ENCODE measurements at places on chromosomes 4 and X. TPM values are rescaled to one million over a fixed set of nuclear protein-coding genes. Genes with fewer than 3 reads are reported as not detected.

DNA sequence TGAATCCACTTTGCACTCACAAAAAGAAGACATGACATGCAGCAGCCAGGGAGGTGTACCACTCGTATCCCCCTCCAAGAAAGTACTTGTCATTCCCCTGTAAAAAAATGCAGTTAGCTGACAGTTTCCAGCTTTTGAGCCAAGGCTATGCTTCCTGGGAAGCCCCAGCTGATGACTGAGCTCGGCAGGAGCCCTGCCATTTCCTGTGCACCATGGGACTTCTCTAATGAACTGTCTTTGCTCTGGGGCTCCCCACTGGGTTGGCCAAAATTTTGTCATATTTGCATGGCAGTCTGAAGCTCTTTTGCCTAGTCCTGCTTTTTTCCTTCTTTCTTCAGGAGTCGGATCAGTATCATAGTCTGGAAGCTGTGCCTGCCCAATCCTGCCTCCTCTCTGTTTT is 104.5 kb upstream of the MAOA start:
- no peak for DNase-seq

DNA sequence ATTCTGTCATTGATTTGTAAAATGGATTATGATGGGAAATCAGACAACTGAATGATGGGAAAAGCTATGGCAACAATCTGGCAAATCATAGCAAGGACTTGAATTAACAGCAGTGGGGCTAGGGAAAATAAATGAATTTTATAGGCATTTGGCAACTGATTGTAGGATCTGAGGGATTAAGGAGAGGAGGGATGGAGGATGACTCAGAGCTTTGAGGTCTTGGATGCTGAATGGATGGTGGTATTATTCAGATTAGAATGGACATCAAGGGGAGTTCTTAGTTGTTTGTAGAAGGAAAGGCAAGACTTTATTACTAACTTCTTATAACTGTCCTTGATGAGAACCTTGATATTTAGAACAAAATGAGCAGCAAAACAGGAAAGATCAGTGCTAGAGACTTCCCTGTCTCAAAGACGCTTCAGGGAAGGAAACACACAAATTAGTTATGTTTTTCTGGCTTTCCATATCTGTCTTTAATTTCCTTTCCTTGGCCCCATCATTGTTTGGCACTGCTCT is 51.4 kb upstream of the HHIP start:
- no peak for DNase-seq

DNA sequence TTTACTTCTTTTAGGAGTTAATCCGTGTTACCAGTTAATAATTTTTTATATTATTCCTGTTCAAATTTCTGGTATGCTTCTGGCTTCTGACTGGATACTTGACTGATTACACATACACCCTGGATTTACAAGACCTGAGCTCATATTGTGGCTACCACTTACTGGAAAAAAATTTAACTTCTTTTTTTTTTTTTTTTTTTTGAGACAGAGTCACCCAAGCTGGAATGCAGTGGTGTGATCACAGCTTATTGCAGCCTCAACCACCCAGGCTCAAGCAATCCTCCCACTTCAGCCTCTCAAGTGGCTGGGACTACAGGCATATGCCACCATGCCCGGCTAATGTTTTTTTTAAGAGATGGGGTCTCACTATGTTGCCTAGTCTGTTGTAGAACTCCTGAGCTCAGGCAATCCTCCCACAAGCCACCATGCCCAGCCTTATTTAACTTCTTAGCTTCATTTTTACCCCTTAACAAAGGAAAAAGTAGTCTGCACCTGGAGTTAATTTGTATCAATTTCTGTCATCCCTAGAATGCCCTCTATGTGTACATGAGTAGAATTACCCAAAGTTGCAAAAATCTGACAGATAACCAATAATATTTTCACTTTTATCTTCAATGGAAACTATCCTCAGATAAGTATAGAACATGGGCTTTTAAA is 50.3 kb downstream of the TMEM165 start:
- no peak for DNase-seq

DNA sequence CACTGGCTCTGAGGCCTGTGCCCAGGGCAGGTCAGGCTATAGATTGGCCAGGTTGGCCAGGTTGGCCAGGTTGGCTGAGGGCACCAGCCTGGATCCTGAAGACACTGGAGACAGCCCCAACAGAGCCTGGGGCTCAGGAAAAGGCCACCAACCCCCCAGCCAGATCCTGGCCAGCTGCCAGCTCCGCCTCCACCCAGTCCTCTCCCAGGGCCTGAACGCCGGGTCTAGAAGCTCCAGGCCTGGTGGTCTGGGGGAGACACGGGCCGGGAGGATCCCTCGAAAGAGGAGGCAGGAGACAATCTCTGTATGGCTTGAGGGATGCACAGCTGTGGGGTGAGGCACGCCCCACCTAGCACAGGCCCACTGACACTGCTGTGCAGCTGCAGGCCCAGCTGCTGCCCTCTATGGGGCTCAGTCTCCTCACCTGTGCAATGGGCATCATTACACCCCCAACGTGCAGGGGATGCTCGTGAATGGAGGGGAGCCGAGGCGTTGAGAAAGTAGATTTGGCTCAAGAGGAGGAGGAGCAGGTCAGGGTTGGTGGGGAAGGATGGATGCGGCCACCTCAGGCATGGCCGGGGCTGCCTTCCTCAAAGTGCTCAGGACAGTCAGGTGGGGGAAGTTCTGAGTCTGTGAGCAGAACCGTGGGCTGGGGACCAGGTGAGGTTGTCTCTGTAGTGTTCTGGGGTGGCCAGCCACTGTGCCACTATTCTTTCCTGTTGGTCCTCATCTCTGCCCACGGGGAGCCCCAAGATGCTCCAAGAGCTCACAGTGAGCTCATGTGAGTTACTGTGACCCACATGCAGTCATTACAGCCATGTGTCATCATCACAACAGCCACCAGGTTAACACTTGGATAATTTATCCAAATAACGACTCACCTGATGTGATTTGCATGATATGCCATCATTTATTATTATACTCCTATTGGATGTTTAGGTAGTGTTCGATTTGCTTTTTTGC is 10.8 kb upstream of the GAGE10 start:
- no peak for DNase-seq

FOXR2 gene
- not detected for total RNA-seq

GRCh38 chr4:11098461-11098860 is 330.2 kb downstream of the HS3ST1 start:
- no peak for DNase-seq

DNA sequence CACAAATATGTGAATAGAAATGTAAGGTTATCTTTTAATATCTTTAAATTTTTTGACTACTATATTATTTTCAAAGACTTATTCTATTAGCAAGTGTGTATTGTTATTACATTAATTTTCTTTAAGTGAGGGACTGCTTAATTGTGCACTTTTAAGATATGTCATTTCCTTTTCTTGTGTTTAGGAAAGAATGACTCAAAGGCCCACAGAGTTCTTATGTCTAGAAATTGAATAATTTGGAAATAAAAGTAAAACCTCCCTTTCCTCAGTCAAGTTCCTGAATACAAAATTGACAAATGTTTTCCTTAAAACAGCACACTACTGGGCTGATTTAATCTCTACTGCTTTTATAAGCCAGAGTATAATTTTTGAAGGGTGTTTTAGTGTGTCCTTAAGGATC is 169.7 kb downstream of the TMEM47 start:
- no peak for DNase-seq

DNA sequence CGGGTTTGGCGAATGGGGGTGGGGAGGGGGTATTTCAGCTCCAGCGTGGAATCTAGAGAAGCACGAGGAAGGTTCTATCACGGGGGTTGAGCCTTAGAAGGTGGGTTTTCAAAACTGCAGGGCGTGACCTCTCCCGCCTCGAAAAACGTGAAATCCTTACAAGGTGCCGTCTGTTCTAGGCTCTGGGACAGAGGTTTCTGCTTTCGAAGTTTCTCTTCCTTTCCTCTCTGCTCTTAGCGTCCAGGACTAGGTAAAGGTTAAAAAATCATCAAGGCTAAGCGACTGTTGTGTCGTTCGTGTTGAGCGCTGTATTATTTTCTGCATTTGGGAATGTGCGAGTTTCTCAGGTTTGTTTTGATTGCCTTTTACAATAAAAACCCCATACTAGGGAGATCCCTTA is 1.1 kb downstream of the FHL1 start:
- no peak for DNase-seq

TMPRSS11F gene
- not detected for total RNA-seq

GRCh38 chrX:87525771-87526229 is 8.2 kb downstream of the KLHL4 start:
- DNase-seq = no peak

DNA sequence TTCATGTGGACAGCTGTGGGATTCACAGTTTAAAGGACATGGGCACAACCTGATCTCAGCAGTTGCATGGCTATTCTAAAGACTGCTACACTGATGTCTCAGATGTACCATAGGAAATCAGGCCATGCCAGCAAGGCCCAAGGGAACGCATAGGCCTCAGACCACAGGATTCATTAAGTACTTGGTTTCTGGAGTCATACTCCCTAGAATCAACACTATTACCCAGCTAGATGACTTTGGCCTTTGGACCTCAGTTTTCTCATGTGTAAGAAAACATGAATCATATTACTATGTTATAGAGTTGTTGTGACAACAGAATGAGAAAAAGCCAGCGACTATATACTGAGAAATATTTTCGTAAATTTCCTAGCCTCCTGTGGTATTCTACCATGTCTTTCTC is 67.9 kb downstream of the NHS start:
- no peak for DNase-seq

DNA sequence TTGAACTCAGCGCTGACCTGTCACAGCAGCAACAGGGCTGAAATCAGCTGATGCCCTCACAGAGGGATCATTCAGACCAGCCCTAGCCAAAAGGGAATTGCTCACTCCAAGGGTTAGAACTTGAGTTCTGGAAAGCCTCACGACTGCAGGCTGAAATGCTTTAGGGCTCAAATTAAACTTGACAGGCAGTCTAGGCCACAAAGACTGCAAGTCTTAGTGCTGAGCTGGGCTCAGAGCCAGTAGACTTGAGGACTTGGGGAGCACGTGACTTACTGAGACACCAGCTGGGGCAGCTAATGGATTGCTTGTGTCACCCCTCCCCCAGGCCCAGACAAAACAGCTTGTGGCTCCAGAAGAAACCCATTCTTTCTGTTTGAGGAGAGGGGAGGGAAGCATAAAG is 119.0 kb upstream of the SLC6A14 start:
- peak; percentile 59 for DNase-seq

DNA sequence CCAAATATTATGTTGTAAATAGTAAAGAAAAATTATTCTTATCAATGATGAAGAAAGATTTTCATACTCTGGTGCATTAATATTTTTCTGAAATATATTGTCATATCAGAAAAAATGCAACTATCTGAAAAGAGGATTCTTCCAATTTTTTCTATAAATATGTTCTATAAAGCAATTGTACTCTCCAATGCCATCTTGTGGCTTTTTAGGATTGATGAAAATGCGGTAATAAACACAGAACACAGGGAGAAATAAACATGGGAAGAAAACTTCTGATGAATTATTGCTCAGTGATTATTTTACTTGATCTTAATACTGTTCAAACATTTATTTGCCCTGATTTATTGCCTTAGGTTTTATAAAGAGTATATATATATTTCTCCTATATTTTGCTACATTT is 215.4 kb downstream of the IL1RAPL1 start:
- DNase-seq = no peak

- DNase-seq = peak; percentile 83
Observed at GRCh38 chr4:123398853-123399626, 2.4 kb downstream of the SPRY1 start.

- no peak for DNase-seq
Observed at GRCh38 chrX:11535156-11535919, 130.4 kb downstream of the ARHGAP6 start.
